ENCODE measurements at places on chromosomes 6 and 20. TPM values are rescaled to one million over a fixed set of nuclear protein-coding genes. Genes with fewer than 3 reads are reported as not detected.
A peak's percentile ranks its signal among the peaks of the same experiment; 100 is the strongest.

MAP3K4 gene
- 43.4 TPM for total RNA-seq

SESN1 gene
- total RNA-seq, result 8.2 TPM

TREM2 gene
- 1.7 TPM for total RNA-seq

STK4 gene
- total RNA-seq, result 15.8 TPM

DCDC2 gene
- not detected for total RNA-seq

GRCh38 chr6:44342052-44342451 is 398 bp upstream of the SPATS1 start:
- no peak for ATAC-seq

- no peak for ATAC-seq
Observed at GRCh38 chr6:133376743-133377142, 135.6 kb downstream of the EYA4 start.

DNA sequence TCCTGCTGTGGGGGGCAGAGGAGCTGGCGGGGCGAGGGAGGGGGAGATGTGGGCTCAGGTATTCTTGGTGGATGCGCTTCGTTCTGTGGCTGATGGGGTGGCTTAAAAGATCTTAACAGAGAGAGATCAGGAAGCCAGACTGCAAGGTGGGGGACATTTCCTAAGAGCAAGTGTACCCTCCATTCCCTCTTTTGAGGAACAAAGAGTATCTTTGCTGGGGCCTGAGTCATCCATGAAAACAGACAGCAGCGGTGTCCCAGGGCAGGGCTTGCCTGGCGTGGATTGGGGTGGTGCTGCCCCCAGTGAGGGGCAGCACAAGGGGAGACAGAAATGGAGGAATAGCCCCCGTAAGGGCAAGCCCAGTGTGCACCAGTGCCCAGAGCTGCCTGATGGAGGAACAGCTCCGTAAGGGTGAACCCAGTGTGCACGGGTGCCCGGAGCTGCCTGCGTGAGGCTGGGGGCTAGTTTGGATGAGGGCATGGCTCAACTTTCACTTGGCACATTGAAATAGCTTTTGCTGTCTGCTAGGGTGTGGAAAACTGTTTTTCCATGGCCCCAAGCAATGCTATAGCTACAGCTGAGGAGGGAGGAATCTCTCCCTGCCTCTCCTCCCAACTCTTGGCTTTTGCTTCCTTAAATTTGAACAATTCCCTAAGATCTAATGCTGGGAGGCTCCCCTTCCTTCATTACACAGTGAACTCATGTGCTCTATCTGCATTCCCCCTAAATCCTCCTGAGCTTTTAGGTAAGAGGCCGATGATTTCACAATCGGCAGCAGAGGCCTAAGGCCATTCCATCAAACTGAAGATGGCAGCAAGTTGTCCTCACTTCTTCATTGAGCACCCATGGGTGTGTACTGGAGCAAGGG is 12.9 kb downstream of the MAPK13 start:
- peak; percentile 16 for ATAC-seq

DNA sequence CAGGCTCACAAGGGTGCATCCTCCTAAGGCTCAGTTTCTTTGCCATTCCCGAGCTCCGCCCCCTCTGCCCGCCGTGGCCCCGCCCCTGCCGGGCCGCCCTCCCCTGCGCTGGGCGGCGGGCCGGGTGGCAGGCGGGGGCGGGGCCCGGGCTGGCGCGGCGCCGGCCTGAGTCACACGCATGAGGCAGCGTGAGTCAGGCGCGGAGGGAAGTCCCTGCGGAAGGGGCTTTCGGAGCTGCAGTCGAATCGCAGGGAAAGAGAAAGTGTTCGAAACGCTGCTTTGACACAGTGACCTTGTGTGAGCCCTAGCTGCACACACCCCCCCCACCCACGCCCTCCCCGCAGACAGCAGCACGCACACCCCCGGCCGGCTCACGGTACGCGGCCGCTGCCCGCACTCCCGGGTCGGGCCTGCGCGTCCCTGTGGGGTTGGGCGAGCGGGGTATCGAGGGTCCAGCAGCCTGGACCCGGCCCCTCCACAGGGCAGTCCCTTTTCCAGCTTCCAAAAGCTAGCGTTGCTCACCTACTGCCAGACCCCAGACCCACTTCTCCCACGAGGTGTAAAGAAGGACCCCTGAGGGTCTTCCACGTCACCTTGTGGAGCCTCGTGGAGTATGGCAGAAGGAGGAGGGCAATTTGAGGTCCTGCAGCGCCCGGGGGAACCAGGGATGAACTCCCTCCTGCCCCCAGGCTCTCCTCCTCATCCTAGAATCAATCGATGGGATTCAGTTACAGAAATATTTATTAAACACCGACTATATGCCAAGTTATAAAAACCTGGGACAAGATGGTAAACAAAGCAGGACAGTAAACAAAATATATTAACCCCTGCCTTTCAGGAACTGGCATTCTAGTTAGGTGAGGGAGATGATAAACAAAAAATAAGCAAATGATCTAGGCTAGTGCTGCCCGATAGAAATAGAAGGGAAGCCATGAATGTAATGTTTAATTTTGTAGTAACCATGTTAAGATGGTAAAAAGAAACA is 12.4 kb upstream of the HMGA1 start:
- peak; percentile 92 for ATAC-seq

GRCh38 chr6:44514576-44515193 is 127.2 kb downstream of the CDC5L start:
- no peak for ATAC-seq

GRCh38 chr6:145631374-145631773 is 103.9 kb downstream of the EPM2A start:
- ATAC-seq, result no peak

DNA sequence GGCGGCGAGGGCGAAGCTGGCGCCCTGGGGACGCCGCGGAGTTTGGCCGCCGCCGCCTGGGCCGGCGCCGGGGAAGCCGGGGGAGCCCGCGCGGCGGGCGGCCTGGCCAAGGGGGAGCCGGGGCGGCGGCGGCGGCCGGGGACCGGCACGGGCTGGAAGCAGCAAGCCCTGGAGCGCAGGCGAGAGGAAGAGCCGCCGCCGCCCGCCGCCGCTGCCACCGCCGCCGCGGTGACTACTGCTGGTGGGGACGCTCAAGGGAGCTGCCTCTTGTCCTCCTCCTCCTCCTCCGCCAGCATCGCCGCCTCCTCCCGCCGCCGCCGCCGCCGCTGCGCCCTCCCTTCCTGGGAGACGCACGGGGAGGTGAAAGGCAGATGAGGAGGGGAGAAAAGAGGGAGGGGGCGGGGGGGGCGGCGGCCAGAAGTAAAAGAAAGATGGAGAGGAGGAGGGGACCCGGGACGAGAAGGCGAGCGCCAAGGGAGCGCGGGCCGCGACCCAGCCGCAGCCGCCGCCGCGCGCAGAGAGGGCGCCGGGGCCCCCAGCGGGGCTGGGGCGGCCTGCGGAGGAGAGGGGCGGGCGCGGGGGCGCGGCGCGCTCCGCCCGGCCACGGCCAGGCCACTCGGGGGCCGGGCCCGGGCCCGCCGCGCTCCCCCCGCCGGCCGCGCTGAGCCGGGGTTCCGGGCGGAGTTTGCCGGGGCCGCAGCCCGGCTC is 846 bp downstream of the PDE10A start:
- ATAC-seq, result no peak

- ATAC-seq, result no peak
Observed at GRCh38 chr6:138485586-138486248, 13.6 kb downstream of the NHSL1 start.

GRCh38 chr6:111899531-111899930 is 26.3 kb upstream of the FYN start:
- ATAC-seq, result no peak

DNA sequence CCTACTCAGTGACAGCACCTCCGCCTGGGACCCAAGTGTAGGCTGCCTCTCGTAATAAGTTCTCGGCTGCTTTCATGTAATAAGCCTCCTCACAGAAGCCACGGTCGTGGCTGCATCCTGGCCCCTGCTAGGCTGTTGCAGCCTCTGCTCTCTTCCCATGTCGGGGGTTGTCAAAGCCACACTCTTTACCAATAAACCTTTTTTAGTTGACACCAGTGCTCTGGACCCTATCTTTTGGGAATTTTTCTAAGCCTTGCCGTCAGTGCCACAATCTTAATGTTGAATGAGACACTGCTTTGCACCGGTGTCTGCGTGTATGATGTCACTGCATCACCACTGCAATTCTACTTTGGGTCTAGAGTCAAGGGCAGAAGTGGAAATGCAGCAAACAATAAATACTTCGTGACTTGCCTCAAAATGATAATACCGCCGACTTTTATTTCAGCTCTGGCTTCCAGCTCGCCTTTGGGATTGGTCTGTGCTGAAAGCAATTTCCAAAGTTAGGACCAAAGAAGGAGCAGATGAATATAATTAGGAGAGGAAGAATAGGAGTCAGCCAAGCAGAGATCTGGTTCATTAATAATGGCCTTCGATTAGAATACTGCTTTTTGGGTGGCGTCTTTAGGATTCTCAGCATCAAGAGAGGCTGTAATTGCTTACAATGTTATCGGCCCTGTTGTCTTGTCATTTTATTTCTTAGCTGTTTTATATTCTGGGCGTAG is 57.6 kb upstream of the CCN6 start:
- no peak for ATAC-seq

GRCh38 chr20:50586531-50587232 is 76.5 kb downstream of the PTPN1 start:
- no peak for ATAC-seq

GRCh38 chr6:37704066-37704465 is 6.4 kb upstream of the MDGA1 start:
- ATAC-seq, result peak; percentile 23

DNA sequence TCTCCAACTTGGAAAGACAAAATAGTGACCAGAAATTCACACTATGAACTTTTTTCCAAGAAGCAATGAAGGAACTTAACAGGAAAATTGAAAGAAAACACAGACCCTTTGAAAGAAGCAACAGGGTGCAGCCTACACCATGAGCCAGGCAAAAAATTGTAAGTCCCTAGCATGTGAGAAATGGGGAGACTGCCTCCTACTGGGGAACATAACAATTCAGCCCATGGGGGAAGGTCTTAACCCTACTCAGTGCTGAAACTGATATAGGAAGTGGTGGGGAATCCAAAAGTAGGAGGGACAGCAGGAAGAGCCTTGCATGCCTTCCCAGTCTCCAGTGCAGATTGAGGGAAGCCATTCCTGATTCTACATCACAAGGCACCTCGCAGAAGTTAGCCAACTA is 235.1 kb upstream of the UFL1 start:
- no peak for ATAC-seq

- no peak for ATAC-seq
Observed at GRCh38 chr6:156773935-156774852, 3.0 kb upstream of the ARID1B start.

GRCh38 chr20:8664778-8665177 is 404.1 kb upstream of the PLCB4 start:
- no peak for ATAC-seq

DNA sequence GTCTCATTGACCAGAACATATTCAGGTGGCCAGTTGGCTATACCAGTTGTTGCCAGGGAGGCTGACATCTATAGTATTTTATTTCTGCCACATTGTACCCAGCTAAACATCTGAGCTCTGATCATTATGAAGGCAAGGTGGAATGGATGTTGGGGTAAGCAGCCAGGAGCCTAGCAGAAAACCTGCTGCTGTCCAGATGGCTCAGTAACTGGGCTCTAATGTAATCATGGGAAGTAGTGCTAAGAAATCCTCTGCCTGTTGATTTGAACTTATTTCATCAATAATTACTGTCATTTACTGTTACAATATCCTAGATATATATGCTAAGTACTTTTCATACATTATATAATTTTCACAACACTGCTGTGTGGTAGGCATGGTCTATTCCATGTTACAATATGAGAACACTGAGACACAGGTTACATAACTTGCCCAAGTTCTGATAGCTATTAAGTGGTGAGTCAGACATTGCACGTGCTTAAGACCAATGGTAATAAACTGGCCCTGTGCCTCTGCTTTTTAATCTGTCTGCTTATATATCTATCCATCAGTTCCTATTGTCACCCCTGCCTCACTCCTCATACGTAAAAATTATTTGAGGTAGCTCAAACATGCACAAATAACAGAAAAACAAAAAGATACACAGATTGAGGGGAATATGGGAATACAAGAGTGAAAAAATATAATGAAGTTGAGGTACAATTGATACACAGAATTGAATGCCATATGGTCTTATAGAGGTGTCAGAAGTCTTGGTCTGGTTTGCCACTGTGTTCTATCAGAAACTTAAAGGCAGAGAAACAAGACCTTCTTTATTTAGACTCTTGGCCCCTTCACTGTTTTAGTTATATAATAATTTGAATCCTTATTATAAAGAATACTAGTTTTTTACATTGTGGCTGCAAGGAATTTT is 25.2 kb downstream of the TBPL1 start:
- ATAC-seq, result peak; percentile 69

- ATAC-seq, result peak; percentile 53
Observed at GRCh38 chr6:146345598-146345997, 198.0 kb upstream of the RAB32 start.

DNA sequence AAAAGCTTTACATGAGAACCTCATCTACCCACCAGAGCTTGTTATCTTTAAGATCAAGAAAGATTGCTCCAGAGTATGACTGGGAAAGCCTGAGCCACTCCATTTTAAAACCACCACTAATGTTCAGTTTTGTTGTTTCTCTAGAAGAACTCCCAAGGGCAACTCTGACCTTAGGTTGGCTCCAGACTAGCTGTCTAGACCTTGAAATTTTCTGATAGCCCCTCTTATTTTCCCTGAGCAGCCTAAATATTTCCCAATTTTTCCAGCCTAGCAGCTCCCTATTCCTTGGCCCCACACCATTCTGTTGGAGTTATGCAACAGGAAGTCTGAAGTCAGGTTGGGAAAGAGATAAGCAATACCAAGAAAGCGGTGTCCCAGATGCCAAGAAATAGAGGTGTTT is 84.6 kb upstream of the TCF21 start:
- no peak for ATAC-seq

DNA sequence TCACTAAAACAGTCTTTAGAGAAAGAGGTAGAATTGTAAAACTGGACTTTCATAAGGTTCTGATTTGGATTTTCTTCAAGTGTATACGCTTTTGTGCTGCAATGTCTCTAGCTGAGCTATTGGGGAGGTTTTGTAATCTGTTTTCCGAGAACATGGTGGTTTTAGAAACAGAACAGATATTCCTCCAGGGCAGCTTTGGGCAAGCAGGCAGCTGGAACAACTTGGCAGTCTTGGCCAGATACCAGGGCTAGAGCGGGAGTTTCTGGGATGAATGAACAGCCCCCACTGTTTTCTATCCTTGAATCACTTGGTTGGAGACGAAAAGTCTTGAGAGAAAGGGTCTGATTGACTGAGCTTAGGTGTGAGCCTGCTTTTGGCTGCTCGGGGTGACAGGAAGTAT is 17.1 kb upstream of the ARMC2 start:
- no peak for ATAC-seq

All from esophagus mucosa (tissue), 1 donor.